ENCODE measurements at places on chromosomes 2 and 18. TPM values are rescaled to one million over a fixed set of nuclear protein-coding genes. Genes with fewer than 3 reads are reported as not detected.

Gene CAPN13
- 8.6 TPM for total RNA-seq

Gene ANKRD62
- 0.09 TPM for total RNA-seq

Gene NDUFV2
- total RNA-seq, result 133 TPM

Gene IL1F10
- not detected for total RNA-seq

Gene HOXD12
- not detected for total RNA-seq

Gene SF3B6
- 148 TPM for total RNA-seq

Gene KRTCAP3
- total RNA-seq, result 13.6 TPM

Gene CNNM3
- 31.4 TPM for total RNA-seq

Gene ZNF519
- total RNA-seq, result 4.8 TPM

Gene CFAP53
- total RNA-seq, result 7.1 TPM

Gene ACTR1B
- total RNA-seq, result 80.0 TPM

Gene SKOR2
- total RNA-seq, result not detected

Gene OTOF
- not detected for total RNA-seq

Gene DAW1
- total RNA-seq, result 9.2 TPM

Gene SMAD7
- total RNA-seq, result 39.1 TPM

Gene ATOH8
- 38.6 TPM for total RNA-seq

Gene NFATC1
- total RNA-seq, result 25.5 TPM

Gene FOXD4L1
- 0.34 TPM for total RNA-seq

Gene EN1
- total RNA-seq, result not detected

Gene SERPINB10
- 0.64 TPM for total RNA-seq

Gene SOX11
- total RNA-seq, result 0.06 TPM

Gene PAIP2B
- 10.4 TPM for total RNA-seq

Gene ABHD1
- 0.74 TPM for total RNA-seq

Gene TDRD15
- total RNA-seq, result not detected

Data from lung (tissue), 17 donors.